HS-5 (cell line): ENCODE measurements at places on chromosomes 5 and 9.

DNA sequence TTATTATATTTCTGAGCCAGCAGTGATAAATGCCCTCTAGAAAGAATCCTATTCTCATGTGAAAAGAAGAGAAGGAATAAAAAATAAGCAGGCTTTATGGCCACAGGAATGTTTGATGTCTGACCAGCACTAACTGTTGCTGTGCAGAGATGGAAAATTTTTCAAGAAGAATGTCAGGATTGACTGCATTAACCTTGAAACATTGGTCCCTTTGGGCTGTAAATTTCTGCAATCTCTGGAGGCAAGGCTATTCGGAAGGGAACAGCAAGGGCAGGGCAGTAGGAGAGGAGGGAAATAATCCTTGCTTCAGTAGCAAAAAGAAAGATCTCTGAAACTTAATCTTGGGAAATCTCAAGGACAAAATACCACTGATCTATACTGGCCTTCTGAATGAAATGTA lies 415.2 kb downstream of the DNAH5 start:
- DNase-seq, result no peak

- DNase-seq, result no peak
Observed at GRCh38 chr5:39073767-39074016, 507 bp downstream of the RICTOR start.

GRCh38 chr5:150080696-150081435 lies 5.5 kb downstream of the CSF1R start:
- no peak for DNase-seq

DNA sequence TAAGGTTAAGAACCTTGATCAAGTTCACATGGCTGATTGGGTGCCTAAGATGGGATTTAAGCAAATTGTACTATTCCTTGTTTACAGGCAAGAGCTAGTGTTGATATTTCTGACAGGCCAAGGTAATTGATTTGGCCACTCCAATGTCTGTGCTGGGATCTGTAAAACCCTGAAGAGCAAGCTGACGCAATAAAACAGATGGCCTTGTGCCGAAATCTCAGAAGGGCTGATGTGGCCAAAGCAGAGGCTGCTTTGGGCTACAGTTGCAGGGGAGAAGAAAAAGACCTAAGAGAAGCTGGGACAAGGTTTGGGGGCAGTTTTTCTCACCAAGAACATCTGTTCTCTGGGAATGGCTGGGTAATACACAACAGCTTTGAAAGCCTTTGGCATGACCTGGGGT lies 463.2 kb upstream of the ZNF608 start:
- DNase-seq, result no peak

DNA sequence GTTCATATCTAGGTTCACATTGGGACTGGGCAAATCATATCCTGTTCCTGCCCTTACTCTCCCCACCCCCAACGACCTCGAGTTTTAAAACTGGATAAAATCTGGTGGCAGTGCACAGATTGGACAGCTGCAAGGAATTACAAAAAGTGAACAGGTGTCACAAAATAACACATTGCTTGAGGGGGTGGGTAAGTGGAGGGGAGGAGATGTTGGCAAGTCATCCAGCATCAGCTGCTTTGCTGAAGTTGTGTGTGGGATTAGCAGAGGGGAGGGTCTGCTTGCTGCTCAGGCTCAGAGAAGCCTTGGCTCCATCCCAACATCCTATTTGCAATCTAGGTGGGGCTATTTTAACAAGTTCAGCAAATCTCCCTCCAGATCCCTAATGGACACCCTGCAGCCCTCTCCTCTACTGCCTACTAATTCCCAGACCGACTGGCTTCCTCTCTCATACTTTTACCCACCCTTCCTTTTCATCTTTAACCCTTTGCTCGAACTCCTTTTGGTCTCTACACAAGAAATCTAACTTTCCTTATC lies 39.8 kb upstream of the SLC24A2 start:
- no peak for DNase-seq

GRCh38 chr9:69593301-69593700 lies 78.9 kb downstream of the APBA1 start:
- no peak for DNase-seq

GRCh38 chr5:137619191-137619870 lies 116.6 kb downstream of the KLHL3 start:
- peak; percentile 89 for DNase-seq

- DNase-seq, result no peak
Observed at GRCh38 chr9:89491694-89492093, 6.2 kb downstream of the SEMA4D start.

DNA sequence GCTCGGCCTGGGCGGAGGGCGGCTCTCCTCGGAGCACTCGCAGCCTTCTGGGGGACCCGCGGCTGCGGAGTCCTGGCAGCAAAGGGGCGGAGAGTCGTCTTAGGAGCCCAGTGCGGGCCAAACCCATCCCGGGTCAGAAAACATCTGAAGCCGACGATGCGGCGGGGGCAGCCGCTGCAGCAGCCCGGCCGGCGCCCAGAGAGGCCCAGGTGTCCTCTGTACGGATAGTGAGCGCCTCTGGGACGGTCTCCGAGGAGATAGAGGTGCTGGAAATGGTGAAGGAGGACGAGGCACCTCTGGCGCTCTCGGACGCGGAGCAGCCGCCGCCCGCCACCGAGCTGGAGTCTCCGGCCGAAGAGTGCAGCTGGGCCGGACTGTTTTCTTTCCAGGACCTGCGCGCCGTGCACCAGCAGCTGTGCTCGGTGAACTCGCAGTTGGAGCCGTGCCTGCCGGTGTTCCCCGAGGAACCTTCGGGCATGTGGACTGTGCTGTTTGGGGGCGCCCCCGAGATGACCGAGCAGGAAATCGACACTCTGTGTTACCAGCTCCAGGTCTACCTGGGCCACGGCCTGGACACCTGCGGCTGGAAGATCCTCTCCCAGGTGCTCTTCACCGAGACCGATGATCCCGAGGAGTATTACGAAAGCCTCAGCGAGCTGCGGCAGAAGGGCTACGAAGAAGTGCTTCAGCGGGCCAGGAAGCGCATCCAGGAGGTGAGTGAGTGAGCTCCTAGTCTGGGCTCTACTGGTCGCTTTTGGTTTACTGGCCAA lies 1.2 kb downstream of the JMY start:
- DNase-seq, result no peak

GRCh38 chr9:131405428-131405827 lies 11.5 kb downstream of the PRRC2B start:
- DNase-seq, result no peak

GRCh38 chr5:16918156-16918555 lies 17.9 kb downstream of the MYO10 start:
- no peak for DNase-seq

GRCh38 chr5:84487963-84488362 lies 103.3 kb upstream of the EDIL3 start:
- DNase-seq, result peak; percentile 73

DNA sequence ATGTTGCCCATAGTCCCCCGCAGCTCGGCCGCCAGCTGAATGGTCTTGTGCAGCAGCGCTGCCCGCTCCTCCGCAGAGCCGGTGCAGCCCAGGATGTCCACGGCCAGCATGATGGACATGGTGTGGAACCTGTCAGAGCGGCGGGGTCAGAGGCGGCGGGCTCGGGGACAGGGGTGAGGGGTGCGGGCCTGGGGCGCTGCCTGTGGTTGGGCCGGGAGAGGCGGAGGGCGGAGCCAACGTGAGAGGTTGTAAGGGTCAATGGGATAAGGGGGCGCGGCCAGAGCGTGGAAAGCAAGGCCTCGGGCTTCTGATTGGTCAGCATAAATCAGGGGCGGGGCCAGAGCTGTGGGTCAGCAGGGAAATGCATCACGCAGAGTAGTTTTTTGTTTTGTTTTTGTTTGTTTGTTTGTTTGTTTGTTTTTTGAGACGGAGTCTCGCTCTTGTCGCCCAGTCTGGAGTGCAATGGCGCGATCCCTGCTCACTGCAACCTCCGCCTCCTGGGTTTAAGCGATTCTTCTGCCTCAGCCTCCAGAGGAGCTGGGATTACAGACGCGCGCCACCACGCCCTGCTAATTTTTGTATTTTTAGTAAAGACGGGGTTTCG lies 6.8 kb upstream of the TOR2A start:
- no peak for DNase-seq

- DNase-seq, result no peak
Observed at GRCh38 chr9:134802216-134802795, 78.3 kb upstream of the FCN2 start.

DNA sequence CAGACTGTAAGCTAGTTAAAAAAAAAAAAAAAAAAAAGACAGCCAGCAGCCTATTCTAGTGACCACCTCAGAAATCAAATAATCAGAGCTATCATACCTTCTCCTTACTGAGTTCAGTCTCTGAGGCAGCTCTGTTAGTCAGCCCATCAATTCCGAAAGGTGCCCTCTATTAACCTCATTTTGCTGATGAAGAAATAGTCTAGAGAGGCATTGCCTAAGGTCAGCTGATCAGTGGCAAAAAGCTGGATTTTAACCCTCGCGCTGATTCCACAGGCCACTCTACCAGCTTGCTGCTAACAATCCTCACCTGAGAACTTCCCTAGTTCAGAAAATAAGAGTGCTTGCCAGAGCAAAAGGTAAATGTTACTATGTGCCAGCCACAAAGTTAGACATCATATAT lies 172.0 kb downstream of the DENND1A start:
- DNase-seq, result no peak

- DNase-seq, result no peak
Observed at GRCh38 chr9:125655066-125655633, 51.9 kb downstream of the MAPKAP1 start.

DNA sequence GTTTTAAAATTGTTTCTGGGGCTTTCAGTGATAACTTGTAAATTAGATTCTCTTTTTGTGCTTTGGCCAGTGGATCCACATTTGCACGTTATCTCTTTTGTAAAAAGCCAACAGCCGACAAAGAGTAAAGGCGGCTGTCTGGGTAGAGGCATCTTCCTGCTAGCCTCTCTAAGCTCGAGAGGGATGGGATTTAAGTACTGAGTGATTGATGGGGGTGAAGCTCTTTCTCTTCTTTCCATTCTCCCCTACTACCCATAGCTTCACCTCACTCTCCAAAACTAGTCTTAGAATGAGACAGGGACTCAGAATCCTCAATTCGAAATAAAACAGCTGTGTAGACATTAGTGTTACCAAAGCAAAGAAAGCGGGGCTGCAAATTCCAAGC lies 3.4 kb downstream of the PBX3 start:
- no peak for DNase-seq

DNA sequence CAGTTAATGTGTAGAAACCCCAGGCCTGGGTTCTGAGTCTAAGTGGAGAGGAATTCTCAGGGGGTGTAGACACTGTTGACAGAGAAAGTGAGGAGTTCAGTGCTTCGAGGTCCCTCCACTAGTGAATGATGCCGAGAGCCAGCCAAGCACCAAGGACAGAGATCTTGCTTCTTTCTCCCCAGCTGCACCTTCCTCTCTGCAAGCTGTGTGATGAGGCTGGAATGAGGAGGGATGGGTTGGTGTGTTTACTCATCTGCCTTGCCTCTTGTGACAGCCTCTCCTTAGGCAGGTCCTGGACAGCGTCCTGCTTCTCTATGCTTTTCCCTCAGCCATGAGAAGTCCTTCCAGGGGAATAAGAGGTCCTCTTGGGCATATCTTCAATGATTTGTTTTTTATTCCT lies 35.3 kb downstream of the HNRNPH1 start:
- no peak for DNase-seq
